ENCODE measurements at places on chromosomes 3 and 15.
A peak's percentile ranks its signal among the peaks of the same experiment; 100 is the strongest.

DNA sequence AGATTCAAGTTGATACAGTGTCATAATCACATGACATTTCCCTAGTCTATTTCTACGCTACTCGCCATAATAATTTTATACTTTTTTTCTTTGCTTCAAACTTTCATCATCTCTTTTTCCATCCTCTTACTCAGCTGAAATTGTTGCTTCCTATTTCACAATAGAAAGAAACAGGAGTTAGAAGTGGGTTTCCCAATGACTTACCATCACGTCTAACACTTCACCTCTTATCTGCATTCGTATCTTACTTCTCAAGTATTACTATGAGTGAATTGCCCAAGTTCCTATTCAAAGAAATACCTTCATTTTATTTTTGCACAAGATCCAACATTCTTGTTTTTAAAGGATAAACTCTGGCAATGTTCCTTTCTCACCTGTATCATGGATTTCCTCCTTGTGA, 1539.9 kb downstream of the SI start:
- no peak for DNase-seq

DNA sequence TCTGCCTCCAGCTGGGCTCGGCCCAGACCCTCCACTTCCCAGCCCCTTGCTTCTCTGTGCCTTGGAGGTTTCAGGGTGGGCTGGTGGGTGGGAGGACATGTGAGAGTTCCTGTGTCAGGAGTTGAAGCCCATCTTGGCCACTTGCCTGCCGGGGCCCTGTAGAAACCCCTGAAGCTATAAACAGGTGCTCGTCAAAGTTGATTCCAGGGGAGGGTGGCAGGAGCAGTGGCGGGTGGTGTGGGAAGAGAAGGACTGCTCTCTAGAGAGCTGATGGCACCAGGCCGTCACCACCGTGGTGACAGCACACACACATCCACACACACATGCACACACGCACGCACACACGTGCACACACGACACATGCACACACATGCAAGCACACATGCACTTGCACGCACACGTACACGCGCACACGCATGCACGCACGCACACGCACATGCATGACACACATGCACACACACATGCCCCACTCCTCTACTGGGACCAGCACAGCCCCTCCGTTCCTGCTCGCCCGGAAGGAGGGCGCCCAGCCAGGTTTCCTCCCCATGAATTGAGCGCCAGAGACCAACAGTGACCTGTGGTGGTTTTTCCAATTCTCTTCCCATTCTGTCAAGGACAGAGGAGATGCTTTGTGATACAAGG, 56.3 kb upstream of the CGNL1 start:
- DNase-seq: no peak

- no peak for DNase-seq
Observed at GRCh38 chr3:118932822-118933558, 101.7 kb downstream of the IGSF11 start.

DNA sequence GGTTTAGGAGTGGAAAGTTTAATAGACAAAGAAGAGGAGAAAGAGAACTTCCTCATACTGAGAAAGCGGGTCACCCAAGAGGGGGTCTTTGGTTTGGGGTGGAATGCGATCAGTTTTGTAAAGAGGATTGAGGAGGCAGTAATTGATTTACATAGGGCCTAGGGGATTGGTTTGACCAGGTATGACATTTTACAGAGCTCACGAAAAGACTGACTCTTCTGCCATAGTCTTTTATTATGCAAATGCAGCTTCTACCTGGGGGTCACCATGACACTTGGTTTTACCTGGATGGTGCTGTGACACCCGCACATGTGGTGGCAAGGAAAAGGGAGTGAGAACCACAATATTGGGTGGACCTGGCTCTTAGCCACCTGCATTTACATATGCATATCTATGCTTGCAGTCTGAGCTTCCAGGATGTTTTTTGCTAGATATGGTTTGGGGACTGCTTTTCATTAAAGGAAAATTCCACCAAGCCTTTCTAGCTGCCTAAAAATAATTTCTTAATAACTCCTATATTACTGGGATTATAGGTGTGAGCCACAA, 6.9 kb upstream of the NME9 start:
- DNase-seq: no peak

GRCh38 chr15:94236608-94237007, 5.2 kb downstream of the MCTP2 start:
- DNase-seq: no peak

DNA sequence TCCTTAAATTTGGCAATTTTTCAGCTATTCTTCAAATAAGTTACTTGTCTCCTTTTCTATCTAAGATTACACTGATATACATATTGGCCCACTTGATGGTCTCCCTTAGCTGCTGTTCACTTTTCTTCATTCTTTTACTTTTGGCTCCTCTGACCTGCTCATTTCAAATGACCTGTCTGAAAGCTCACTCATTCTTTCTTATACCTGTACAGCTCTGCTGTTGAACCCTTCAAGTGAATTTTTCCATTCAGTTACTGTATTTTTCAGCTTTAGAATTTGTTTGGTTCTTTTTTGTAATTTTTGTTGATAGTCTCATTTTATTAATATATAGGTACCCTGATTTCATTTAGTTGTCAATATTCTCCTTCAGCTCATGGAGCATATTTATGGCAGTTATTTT, 39.7 kb downstream of the MNS1 start:
- no peak for DNase-seq

DNA sequence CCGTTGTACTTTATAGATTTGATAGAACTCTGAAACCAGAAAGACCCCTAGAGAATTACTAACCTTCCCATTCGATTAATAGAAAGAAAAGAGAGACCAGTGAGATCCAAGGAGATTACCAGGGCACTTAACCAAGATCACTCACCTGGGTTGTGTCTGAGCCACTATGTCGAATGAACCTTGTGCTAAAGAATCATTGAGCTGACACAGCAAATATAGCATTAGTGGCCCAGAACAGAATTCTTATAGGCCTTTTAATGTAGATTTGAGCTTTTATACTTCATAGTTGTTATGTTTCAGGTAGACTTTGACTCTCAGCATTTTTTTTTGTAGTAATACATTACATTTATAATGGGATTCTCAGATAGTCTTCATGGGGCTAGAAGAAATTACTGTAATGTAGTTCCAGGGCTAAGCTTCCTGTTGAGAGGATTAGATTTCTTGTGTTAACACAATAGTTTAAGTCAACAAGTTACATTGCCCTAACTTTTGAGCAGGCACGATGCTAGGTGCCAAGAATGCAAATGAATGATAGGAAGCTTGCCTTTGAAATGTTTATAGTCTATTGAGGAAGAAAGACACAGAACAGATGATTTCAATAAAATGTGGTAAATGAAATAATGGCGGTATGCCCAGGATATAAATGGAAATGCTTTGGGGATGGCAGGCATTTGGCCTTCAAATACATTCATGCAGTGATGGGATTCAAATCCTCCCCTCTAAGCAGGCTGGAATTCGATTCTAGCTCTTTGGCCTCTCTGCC, 24.4 kb upstream of the ABHD10 start:
- DNase-seq: no peak

DNA sequence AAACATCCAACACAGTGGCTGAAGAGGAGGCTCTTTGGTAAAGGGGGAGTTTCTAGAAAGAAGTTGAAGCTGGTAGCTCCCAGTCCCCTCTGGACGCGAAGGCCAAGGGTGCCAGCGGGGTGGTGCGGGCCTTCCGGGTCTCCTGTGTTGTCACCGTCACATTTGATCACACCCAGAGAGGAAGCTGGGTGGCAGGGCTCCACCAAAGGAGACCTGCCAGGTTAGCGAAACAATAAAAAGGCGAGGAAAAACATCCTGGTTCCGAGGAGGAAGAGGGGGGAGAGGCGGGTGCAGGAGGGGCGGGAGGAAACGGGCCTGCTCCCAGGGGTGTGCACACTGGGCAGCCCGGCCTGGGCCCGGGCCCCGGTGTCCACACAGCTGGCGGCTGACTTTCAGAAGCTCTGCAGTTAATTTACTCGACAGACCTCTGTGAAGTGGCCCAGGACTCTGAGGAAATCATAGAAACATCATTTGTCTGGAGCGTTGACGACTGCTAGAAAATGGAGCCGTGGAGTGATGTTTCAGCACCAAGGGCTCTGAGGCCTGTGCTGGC, 12.1 kb downstream of the HEG1 start:
- DNase-seq: no peak

GRCh38 chr3:23991683-23992628, 46.9 kb downstream of the NR1D2 start:
- no peak for DNase-seq

DNA sequence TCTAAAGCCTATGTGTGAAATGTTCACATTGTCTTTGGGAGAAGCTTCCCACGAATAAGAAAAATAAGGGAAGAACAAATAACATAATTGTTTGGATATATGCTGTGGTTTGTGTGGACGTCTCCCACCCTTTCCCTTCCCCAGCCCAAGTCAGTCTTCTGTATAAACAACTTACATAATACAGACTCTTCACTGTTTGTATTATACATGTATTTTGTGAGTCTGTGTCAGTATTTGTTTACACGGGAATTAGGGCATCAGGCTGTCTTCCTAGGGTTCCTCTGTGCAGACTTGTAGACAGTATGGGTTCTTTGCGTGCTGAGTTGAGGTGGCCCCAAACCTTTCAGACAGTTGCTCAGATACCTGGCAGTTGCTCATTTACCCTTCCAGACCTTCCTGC, 103.4 kb downstream of the IGF1R start:
- no peak for DNase-seq

DNA sequence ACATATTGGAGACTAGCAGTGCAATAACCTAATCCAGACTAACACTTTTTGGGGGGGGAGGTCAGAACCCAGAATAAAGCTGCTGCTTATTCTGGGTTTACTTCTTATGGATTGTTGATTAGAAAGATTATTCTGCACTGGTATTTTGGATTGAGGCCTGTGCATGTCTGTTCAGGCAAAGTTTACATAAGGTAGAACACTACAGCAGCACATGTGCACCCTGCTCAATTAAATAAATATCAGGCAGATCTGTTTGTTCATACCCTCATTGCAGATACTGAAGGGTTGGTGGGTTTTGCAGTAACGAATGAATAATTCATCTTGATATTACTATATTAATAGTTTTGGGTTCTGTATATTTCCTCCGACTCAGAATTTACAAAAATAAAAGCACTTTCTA, 19.1 kb downstream of the ARIH1 start:
- no peak for DNase-seq

- no peak for DNase-seq
Observed at GRCh38 chr3:51243924-51244323, 141.2 kb upstream of the MANF start.

GRCh38 chr3:106529738-106530137, 660.9 kb upstream of the CBLB start:
- no peak for DNase-seq

DNA sequence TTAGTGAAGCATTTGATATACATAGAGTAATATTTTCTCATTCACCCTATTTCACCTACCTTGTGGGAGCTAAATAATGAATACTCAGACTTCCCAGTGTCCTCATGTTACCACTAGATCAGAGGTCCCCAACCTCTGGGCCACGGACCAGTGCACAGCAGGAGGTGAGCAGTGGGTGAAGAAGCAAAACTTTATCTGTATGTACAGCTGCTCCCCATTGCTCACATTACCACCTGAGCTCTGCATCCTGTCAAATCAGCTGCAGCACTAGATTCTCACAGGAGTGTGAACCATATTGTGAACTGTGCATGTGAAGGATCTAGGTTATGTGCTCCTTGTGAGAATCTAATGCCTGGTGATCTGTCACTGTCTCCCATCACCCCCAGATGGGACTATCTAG, 79.4 kb downstream of the RETNLB start:
- DNase-seq: no peak

- peak; percentile 4 for DNase-seq
Observed at GRCh38 chr3:168248383-168249204, 152.9 kb upstream of the GOLIM4 start.

DNA sequence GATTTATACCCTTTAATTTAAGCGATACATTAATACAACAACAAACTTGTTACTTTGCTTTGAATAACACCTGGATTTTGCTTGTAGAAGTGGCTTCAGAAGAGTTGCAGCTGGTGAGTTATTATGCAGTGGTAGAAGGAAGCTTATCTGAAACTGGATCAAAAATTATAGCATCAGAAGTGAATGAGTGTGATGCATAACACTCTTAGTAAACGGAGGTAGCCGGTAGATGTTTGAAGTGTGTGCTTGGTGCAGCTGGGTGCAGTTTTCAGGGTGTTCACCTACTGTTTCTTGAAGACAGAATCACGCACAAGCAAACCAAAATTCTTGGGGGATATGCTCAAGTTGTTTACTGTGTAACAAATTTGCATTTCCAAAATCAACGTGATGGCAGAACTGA, 103.1 kb downstream of the MITF start:
- DNase-seq: no peak

- DNase-seq: no peak
Observed at GRCh38 chr3:128355543-128355919, 111.2 kb downstream of the DNAJB8 start.

- DNase-seq: peak; percentile 46
Observed at GRCh38 chr15:90002428-90002844, 1.3 kb downstream of the ZNF710 start.

DNA sequence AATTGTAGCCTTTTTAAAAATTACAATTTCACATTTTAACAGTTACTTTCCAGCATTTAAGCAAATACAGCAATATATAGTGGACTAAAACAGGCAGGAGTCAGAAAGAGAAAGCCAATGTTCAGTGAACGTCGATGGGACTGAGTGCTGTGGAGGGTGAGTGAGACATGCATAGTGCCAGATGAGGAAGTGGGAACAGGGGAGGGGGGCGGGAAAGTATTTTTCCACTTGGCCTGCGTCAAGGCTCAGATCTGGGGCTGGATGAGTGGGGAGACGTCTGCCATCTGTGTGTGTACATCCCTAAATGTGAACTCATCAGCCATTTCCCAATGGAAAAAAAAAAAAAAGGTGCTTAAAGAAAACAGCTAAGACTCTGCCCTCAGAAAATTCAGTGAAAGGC, 19.2 kb upstream of the RAD18 start:
- DNase-seq: no peak

GRCh38 chr3:128402998-128403397, 63.7 kb downstream of the DNAJB8 start:
- no peak for DNase-seq

- DNase-seq: no peak
Observed at GRCh38 chr3:52846432-52846965, 11.7 kb upstream of the MUSTN1 start.

DNA sequence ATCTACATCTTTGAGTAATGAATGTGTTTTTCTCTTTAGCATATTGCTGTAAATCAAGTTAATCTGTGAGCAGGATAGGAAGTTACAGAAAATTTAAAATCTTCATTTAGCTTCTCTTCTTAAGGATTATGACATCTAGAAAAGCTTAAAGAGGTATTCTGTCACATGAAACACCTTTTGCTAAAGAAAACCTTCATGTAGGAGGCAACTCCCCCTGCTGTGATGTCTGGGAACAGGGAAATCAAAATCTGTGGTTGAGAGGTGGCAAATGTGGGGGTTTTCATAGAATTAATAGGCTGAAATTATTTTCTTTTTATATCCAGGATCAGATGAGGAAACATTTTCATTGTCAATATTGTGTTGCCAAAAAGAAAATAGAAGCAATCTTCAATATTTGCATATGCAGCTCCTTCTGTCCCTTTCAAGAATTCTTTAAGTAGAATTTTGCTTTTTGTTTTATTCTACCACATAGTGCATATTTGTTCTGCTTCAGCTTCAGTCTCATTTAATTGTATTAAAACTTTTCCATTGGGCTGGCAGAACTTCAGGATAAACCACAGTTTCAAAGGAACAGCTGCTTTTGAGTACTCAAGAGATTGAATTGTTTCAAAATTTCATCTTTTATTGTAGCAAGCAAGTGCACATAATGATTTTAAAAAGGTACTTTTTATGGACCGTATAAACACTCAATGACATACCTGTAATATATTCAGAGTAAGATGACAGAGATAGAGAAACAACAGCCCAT, 128.4 kb downstream of the RAP2B start:
- no peak for DNase-seq

- no peak for DNase-seq
Observed at GRCh38 chr3:189794518-189794917, 163.3 kb downstream of the TP63 start.

Measured in Caco-2 (cell line).